Amniotic stem cell (primary cell): ENCODE measurements at places on chromosomes 6 and 20.

- DNase-seq: no peak
Measured at GRCh38 chr20:8796088-8796660, 272.7 kb upstream of the PLCB4 start.

DNA sequence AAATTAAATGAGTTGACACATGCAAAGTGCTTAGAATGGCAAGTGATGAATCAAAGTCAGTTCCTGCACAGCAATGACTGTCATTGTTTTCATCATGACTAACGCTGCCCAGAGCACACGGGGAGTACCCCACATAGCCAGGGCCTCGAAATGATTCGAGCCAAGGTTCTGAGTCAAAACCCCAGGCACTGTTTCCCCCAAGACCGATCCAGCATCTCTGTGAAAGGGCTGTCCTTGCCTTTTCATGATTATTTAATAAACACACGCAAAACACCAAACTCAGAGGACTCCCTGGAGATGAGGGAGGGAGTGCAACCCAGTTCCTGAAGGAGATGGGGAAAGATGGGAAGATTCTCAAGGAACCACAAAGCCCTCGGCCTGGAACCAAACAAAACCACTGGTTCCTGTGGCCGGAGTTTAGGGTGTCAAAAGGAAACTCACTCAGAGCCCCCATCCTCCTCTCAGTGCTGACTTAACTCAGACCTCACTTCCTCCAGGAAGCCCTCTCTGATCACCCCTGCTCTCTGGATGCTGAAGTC, 3.8 kb downstream of the PREX1 start:
- DNase-seq: peak; percentile 37

DNA sequence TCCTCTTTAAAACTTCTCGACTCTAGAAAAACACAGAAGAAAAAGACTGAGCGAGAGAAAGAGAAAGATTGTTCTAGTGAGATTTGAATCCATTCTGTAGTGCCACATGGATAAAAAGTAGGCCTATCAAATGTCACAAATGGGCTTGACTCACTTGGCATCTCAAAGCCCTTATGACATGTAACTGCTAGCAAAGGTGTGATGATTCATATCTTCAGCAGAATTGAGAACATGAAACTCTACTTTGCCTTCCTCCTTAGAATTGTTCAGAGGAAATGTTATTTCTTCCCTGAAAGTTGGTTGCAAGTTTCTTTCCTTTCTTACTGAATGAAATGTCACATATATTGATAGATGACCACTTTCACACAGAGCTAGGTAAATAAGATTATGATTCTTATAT, 40.4 kb upstream of the DUSP22 start:
- no peak for DNase-seq

DNA sequence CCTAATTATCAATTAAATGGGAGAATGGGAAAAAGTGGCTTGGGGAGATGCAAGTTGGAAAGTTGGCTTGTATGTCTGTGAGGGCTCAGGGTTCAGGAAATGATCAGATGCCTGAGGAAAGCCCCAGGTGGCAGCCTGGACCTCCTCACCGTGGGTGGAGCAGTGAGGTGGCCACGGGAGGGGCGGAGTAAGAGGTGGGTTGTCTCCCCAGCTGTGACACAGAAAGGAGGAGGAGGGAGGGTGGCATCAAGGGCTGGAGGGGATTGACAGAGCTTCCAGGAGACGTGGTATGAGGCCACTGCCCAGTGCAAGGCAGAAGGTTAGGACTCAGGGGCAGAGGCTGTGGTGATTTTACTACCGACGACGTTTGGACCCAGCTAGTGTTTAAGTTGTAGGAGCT, 672.2 kb downstream of the PRKN start:
- no peak for DNase-seq

DNA sequence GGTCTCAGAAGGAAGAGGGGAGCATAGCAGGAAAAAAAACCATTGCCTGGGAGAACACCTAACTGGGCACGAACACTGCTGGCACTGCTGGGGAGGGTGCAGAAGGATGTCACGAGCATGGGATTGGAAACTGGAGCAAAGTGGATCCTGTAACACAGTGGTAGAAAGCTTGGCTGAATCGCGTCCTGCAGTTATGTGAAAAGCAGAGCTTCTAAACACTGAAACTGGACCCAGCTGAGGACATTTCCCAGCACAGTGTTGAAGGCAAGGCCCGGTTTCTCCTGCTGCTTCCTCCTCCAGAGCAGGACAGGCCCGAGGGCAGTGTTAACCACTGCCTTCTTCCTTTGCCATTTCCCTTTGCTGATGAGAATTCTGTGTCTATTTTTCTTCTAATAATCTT, 6.7 kb downstream of the APMAP start:
- DNase-seq: no peak

DNA sequence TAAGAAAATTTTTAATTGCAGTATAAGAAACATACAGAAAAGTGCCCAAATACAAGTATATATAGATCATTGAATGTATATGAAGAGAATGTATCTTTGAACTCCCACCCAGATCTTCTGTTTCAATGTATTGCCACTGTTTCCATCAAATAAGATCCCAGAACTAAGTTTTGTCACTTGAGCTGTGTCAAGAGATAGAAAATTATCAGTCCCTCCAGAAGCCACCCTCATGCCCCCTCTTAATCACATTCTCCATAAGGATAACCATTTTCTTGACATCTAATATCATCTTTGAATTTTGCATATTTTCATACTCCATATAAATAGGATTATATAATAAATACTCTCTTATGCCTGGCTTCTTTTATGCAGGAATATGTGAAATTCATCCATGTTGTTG, 20.3 kb downstream of the GPX5 start:
- no peak for DNase-seq

DNA sequence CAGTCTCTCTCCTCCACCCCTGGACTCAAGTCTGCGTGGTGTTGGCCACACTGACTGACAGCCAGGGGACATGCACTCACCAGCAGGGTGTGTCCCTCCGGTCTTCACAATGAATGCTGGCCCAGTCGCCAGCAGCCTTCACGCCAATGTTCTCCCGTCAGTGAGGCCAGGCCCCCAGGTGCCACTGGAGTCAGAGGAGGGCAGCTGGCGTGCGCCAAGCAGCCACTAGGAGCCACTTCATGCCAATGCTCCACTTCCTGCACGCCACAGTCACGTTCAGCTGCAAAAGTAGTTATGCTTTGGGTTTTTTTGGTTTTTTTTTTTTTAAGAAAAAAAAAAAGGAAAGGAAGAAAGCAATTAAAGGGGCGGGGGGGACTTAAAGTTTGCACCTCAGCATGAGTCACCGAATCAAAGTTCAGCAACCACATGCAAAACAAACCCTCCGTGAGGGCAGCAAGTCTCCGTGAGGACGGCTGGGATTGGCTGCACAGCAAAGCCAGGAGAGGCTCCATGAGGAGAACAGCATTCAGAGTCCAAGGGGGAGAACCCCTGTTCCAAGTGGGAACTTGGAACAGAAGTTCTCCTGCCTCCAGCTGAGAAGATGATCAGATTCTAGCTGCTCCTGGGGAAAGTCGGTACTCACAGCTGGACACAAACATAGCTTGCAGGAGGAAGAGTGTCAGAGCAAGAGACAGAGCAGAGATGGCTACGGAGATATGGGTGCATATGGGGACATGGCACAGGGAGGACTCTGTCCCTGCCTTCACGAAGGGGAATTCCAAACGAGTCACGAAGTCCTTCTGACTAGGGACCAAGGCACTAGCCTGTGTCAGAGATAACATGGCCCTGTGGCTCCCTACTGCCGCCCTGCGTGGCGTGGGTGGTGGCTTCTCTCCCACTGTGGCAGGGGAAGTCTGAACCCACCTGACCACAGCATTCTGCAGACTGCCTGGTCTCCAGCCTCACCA, at the start of gene ZC3H12D:
ZC3H12D (minus strand) TSS at position 282 of the 968 bp plus-strand sequence. CDS start 10,471 bp downstream, outside the sequence.
- DNase-seq: no peak

DNA sequence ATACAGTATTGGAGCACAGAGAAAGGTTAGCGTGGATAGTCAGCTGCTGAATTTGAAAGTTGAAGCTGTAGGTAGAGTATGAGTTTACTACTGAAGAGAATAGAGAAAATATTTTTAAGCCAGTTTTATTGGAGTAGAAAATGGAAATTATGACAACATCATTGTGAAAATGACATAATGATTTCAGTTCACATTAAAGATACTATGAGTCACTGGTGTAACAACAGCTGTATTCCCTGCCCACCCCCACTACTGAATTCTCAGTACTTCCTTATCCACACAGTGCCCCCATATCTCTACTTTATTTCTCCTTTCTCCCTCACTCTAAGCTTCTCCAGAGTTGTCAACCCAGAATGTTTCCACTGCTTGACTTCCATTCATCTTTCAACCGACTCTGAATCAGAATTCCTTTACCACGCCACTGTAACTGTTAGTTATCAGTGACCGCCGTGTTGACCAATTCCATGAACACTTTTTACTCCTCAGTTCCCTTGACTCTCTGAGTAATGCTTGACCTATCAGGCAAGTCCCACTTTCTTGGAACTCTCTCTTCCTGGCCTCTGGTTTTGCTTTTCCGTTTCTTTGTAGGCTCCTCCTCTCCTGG, 139.6 kb downstream of the AIG1 start:
- DNase-seq: no peak

GRCh38 chr6:70667256-70667710, 400 bp upstream of the SMAP1 start:
- DNase-seq: no peak

- no peak for DNase-seq
Measured at GRCh38 chr20:14866841-14867514, 529.6 kb upstream of the FLRT3 start.

GRCh38 chr6:135955099-135955498, 103.6 kb downstream of the PDE7B start:
- no peak for DNase-seq

DNA sequence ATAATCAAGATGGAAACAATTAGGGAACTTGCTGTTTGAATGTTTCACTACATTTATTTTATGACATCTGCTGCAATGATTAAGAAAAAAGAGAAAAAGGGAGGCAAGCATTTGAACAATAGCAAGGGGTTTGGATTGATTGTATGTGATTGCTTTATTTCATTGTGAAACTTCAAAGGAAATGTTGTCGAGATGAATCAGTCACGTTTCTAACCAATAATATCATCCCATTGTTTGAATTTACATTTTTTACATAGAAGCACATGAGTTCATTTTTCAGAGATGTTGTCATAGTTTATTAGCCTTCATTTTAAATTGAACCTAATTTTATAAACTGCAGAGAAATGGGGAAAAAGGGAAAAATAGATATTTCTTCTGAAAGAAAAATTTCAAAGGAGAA, 572.0 kb downstream of the KIF16B start:
- no peak for DNase-seq

GRCh38 chr6:1311400-1312202, at the start of gene FOXQ1:
Gene FOXQ1 (plus strand): TSS chr6:1312098. CDS start chr6:1312705, 607 bp downstream.
- no peak for DNase-seq

GRCh38 chr6:28506807-28507475, 8.7 kb downstream of the GPX6 start:
- no peak for DNase-seq

GRCh38 chr6:13892017-13892645, 32.6 kb upstream of the RNF182 start:
- DNase-seq: no peak

DNA sequence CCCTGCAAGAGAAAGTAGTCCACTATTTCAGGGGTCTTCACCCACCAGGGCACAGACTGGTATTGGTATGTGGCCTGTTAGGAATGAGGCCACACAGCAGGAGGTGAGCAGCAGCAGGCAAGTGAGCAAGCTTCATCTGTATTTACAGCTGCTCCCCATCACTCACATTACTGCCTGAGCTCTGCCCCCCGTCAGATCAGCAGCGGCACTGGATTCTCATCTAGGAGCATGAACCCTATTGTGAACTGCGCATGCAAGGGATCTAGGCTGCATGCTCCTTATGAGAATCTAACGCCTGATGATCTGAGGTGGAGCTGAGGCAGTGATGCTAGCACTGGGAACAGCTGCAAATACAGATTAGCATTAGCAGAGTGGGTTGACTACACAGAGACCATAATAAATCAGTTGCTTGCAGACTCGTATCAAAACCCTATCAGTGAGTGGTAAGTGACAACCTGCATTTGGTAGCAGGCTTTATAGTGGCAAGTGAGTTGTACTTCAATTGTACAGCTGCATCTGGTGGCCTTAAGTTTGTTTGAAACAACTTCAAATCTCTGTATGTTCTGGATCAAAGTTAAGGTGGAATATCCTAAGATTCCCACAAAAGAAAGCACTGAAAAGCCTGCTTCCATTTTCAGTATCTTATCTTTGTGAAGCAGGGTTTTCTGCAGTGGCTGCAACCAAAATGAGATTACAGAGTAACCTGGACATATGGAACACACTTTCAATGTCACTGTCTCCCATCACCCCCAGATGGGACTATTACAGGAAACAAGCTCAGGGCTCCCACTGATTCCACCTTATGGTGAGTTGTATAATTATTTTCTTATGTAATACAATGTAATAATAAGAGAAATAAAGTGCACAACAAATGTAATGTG, 12.8 kb downstream of the C6orf141 start:
- DNase-seq: no peak

GRCh38 chr6:20559924-20560551, 25.8 kb downstream of the CDKAL1 start:
- DNase-seq: no peak

DNA sequence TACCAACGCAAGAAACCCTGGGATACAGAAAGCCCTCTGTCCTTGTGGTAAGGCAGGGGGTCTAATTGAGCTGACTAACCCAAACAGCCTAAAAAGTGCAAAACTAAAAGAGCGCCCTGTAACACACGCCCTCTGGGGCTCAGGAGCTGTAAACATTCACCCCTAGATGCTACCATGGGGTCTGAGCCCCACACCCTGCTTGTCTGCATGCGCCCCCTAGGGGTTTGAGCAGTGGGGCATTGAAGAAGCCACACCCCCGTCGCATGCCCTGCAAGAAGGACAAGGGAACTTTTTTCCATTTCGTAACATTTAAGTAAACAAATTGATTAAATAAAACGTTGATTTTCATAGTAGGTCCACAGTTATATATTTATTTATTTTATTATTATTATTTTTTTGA, 616.9 kb upstream of the MAN1A1 start:
- DNase-seq: no peak

DNA sequence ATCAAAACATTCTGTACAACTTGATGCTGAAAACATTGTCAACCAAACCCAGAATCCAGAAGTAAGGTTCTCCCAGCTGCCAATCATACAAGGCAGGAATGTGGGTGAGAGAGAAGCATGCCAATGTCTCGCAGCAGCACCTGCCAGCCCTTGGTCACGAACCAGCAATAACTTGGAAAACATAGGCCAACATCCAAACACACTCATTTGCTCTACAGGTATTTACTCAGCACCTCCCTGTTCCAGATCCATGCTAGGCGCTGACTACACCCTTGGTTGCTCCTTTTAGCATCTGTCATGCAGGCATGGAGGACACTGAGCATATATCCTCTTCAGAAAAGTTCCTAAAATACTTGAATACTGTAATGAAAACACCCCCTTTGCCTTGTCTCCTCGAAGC, 63.6 kb downstream of the FAXC start:
- DNase-seq: no peak
